M059J (cell line): ENCODE measurements at places on chromosomes 3 and 15. TPM values are rescaled to one million over a fixed set of nuclear protein-coding genes. Genes with fewer than 3 reads are reported as not detected.

CTDSPL gene
- 9.5 and 18.3 TPM in 2 replicates for total RNA-seq

PML gene
- 24.5 and 74.6 TPM in 2 replicates for total RNA-seq

IGDCC3 gene
- not detected in 2 replicates for total RNA-seq

POLQ gene
- 11.7 and 16.9 TPM in 2 replicates for total RNA-seq

PPM1M gene
- 1.9 and 4.6 TPM in 2 replicates for total RNA-seq

DNA sequence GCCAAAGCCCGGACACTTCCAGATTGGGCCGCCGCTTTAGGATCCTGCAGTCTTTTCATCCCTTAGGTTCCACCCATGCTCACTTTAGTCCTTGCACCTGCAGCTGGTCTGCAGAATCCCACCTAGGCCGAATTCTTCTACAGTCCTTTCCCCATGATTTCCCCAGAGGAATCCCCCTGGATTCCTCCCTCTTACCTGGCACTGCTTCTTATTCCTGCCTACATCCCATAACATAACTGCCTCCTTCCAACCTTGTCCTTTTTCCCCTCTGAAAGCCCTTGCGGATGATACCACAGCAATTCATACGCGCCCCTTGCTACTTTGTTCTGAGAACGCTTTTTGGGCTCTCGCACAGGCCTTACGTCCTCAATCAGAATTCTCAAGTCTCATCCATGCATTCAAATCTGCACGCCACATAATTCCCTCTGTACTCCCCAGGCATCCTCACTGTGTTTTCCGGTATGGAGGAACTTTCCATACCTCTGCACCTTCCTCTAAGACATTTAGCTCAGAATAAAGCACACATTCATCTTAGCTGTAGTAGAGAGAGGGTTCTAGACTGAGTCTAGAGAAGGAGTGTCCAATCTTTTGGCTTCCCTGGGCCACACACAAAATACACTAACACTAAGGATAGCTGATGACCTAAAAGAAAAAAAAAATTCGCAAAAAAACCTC lies 619 bp downstream of the EIF2AK4 start:
- DNase-seq: no peak

GRCh38 chr3:171888466-171888865 lies 45.3 kb downstream of the TMEM212 start:
- DNase-seq: no peak

GRCh38 chr3:72185549-72186399 lies 400.8 kb upstream of the PROK2 start:
- DNase-seq: peak; percentile 69

- no peak for DNase-seq
Measured at GRCh38 chr3:31962801-31963205, 18.3 kb downstream of the OSBPL10 start.

- no peak for DNase-seq
Measured at GRCh38 chr15:51129535-51130188, 35.0 kb upstream of the TNFAIP8L3 start.

DNA sequence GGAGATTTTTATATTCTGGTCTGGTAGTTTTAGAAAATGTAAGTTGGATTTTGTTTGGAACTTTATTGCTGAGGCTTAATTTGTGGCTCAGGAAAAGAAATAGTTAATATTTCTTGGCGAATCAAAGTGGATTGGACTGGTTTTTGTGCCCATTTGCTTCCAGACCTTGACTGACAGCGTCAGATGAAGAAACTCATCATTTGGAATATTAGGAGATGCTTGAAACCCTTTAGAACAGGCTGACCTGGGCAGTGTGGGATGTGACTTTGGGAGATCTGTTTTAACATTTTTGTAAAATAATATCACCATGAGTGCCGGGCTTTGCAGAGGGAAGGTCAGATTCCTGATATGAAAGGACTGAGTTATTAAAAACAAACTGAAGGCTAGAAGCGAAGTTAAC lies 83.0 kb downstream of the AAGAB start:
- DNase-seq: no peak
